ENCODE measurements at places on chromosomes 3 and 15. TPM values are rescaled to one million over a fixed set of nuclear protein-coding genes. Genes with fewer than 3 reads are reported as not detected.

The LHFPL4 gene
- 0.61 TPM for total RNA-seq

The CPA3 gene
- total RNA-seq: not detected

The PARP9 gene
- total RNA-seq: 29.8 TPM

The STRIT1 gene
- not detected for total RNA-seq

The ACOX2 gene
- total RNA-seq: 3.0 TPM

The LRRC28 gene
- total RNA-seq: 30.5 TPM

The PAQR5 gene
- total RNA-seq: 2.3 TPM

The HYPK gene
- total RNA-seq: 4.3 TPM

The SNTN gene
- total RNA-seq: not detected

The SIDT1 gene
- 0.13 TPM for total RNA-seq

The SCN5A gene
- 1.0 TPM for total RNA-seq

The ANKUB1 gene
- not detected for total RNA-seq

The MEGF11 gene
- total RNA-seq: 0.37 TPM

The CADPS gene
- total RNA-seq: not detected

DNA sequence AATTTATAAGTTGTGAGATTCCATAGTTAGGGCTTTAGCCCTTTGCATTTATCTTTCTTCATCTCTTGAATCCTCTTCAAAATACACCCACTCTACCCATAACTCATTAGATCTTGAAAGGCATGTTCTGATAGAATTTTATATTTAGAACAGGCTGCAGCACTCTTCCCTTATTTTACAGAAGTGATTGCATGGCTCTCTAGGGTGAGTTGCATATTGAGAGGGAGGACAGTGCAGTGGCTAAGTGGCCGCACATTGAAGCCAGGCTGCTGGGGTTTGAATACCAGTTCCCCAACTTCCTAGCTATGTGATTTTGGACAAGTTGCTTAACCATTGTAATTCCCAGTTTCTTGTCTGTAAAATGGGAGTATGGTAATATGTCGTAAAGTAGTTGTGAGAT, 2.5 kb downstream of the CD86 start:
- no peak for DNase-seq

DNA sequence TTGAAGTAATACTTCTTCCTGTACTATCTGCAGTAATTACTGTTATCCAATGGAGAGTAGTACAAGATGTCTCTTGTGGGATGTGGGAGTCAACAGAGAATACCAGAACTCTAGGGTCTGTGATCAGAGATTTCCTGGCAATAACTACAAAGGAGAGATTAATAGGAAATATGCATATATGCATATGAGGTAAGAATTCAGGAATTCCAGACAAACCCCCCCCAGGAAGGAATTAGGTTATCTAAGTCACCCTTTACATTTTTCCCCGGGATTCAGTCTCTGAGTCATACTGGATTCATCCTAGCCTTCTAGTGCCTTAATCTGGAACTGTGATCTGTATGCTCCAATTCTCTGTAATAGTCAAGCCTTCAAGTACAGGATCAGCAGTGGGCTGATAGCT, 49.4 kb downstream of the GTF2E1 start:
- no peak for DNase-seq

GRCh38 chr3:165549665-165550064, 287.6 kb downstream of the BCHE start:
- no peak for DNase-seq

GRCh38 chr3:123458255-123458654, 9.4 kb upstream of the ADCY5 start:
- no peak for DNase-seq

DNA sequence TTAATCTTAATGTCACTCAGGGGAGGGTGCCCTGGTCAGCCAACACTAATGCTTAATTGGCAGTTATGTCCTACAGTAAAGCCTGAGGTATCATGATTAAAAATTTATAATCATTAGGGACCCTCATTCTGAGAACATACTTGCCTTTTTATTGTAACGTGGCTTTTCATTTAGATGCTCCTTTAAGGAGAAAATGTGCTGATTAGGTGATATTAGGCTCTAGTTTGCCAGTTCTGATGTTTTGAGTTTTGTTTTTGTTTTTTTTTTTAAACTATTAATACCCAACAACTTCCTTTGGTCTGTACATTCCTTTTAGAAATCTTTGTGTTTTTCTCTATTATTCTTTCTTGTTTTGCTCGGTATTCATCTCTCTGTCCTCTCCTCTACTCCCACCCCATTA, 10.3 kb downstream of the GTF2E1 start:
- DNase-seq: no peak

GRCh38 chr3:171018156-171018935, 8.2 kb downstream of the SLC2A2 start:
- DNase-seq: no peak

GRCh38 chr3:155809181-155809580, 3.1 kb upstream of the C3orf33 start:
- DNase-seq: peak; percentile 88

- DNase-seq: no peak
Observed at GRCh38 chr3:37530047-37530697, 331.5 kb upstream of the CTDSPL start.

DNA sequence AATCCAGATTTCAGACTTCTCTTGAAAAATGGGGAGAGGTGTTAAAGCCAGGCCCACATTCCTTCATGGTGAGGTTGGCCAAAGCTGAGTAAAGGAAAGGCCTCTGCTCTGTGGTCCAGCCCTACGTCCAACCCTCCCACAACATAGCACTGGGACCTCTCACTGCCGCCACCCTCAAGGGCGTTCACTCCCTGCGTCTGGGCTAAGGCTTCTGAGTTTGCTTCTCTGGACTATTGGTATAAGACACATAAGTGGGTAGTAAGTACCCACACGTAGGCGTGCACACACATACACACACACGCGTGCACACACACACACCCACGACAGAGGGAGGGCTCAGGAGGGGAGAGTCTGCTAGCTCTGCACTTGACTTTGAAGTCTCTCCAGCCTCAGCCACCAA, 80.2 kb upstream of the PXYLP1 start:
- no peak for DNase-seq

DNA sequence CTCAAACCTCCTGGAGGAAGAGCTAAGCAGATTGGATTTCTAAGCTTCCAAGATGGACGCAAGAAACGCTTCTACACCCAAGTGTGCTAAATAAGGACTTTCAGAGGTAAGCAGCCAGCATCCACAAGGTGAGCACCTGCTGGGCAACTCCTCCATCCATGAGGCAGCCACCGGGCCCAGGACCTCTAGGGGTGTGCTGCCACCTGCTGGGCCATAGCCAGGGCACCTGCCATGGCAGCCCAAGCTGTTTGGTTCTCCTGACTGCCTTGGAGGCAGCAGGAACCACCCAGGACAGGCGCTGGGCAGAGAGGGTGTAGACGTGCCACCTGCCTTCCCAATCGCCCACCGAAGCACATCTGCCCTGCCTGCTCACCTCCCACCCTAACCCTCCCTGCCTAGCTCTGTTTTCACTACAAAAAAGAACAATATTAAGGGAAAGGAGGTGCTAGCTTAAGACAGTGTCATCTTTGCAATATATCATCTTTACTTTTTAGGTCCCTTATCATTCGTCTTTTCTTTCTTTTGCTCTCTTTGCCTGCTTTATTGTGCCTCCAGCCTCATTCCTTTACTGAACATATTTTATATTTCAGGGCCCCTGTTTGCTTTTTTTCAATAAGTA, 12.9 kb downstream of the C15orf62 start:
- DNase-seq: peak; percentile 65

DNA sequence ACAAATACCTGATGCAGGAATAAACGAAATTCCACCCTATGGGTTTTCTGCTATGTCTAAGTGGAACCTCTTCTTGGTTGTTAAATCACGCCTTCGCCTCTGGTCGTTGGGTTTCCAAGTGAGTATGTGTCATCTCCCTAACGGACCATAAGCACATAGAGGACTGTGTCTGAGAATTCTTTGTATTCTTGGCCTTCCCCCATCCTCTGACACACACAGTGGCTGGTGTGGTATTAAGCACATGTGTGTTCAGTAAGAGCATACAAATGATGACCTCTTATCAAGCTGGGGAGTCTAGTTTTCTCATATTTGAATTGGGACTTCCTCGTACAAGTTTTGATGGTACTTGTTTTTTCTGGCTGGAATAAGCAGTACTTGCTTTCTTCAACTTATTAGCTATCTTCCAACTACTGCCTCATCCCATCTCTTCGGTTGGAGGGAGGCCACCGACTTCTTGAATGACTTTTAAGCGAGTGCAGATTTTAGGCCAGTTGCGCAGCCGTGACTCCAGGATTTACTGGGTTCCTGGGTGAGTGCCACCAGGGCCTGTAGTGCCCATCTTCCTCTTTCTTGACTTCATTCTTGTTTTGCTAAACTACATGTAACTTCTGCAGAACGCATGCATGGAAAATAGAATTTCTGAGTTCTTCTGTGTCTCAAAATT, 240.2 kb downstream of the ADAMTS17 start:
- DNase-seq: no peak

DNA sequence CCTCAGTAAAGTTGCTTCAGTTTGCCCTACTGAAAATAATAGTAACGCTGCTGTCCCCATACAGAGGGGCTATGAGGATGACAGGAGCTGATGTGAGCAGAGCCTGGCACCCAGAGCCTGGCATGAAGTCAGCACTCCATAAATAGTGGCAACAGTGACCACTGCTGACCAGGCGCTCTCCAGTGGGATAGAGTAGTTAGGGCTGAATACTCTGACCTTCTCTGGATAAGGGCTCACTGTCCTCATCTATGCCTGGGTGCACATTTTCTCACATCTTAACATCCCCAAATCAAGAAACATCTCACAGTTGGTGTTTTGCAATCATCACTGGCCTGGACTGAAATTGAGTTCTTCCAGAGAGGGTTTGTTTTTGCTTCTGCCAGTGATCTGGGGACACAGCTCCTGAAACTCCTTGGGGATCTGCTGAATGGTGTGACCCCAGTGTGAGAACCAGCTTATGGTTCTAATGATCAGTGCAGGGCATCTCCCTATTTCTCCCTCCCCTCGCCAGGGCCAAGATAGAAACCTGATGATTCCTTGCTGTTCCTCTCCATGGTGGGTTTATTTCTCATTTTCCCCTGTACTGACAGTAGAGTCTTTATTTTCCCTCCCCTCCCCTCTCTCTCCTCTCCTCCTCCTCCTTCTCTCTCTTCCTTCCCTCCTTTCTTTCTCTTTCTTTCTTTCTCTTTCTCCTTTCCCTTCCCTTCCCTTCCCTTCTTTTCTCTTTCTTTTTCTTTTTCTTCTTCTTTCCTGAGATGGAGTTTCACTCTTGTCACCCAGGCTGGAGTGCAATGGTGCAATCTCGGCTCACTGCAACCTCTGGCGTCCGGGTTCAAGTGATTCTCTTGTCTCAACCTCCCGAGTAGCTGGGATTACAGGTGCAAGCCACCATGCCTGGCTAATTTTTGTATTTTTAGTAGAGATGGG, 3.5 kb upstream of the PCSK6 start:
- DNase-seq: no peak

DNA sequence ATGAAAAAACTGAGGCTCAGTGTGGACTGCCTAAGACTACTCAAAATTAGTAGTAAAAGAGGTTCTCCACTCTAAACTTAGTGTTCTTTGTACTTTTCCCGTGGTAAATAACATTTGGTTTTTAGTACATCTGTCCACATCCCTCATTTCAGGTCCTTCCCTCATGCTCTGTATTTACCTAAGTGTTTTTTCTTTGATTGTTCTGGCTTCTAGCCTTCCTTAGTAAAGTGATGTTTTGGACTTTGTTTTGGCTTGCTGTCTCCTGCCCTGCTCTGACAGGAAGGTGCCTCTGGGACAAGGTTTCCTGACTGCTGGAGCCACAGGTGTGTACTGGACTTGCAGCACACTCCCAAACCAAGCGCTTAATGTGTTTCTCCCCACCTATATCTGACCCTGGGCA, 29.9 kb upstream of the ALDH1A2 start:
- DNase-seq: no peak

DNA sequence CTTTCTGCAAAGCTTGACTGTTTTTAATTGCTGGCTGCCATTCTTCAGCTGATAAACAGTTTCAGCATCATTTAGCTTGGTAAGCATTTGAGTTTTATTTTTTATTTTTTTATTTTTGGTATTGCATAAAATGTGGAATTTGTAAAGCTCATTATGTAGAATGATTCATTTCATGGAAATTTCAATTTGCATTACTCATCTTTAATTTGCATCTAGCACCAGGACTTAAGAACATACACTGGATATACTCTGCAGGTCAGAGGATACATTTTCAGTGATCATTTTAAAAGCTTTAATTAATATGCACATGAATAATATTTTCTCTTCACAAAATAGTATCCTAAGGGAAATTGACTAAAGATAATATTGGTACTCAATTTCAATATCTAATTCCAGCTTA, 732.4 kb upstream of the BCHE start:
- no peak for DNase-seq

DNA sequence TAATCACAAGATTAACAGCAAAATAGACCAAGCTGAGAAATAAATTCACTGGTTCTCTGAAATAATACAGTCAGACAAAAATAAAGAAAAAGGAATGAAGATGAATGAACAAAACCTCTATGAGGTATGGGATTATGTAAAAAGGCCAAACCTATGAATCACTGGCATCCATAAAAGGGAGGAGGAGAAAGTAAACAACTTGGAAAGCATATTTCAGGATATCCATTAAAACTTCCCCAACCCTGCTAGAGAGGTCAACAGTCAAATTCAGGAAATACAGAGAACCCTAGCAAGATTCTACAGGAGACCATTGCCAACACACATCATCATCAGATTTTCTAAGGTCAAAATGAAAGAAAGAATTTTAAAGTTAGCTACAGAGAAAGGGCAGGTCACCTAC, 649.7 kb upstream of the CBLB start:
- no peak for DNase-seq

- DNase-seq: peak; percentile 96
Observed at GRCh38 chr3:58383904-58384303, 49.7 kb downstream of the PDHB start.

- no peak for DNase-seq
Observed at GRCh38 chr15:101684384-101684783, 32.2 kb upstream of the TM2D3 start.

DNA sequence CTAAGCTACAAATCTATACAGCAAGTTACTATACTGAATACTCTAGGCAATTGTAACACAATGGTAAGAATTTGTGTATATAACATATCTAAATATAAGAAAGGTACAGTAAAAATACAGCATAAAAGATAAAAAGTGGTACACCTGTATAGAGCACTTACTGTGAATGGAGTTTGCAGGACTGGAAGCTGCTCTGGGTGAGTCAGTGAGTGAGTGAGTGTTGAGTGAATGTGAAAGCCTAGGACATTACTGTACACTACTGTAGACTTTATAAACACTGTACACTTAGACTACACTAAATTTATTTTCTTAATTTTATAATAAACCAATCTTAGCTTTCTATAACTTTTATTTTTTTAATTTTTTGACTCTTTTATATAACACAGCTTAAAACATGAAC, 123.1 kb downstream of the ZMAT3 start:
- DNase-seq: no peak

- no peak for DNase-seq
Observed at GRCh38 chr15:42710662-42711061, 26.3 kb downstream of the CDAN1 start.

DNA sequence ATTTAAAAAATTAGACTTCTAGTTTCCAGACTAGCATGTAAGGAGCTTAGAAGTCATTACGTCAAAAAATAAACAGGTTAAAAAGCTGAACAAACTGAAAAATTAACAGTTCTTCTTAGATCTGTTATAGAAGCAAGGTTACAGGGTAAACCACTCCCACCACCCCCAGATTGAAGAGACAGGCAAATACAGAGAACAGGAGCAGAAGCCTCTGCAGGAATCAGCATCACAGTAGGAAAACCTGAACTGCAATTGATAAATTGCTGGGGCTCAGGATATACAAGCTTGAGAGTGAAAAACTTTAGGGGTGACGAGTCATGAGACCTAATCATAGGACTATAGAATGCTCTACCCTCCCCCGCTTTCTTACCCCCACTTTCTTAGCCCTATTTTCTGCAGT, 222.3 kb downstream of the UBE2E2 start:
- no peak for DNase-seq

- DNase-seq: no peak
Observed at GRCh38 chr3:66377800-66378199, 123.0 kb downstream of the LRIG1 start.
